Parietal lobe (tissue), 2 donors: ENCODE measurements at places on chromosomes 1 and 21. TPM values are rescaled to one million over a fixed set of nuclear protein-coding genes. Genes with fewer than 3 reads are reported as not detected.

The ZMYND12 gene
- 0.63 TPM for total RNA-seq

The ZNF695 gene
- total RNA-seq = 11.9 TPM

The SLC1A7 gene
- total RNA-seq = not detected

The CD1E gene
- total RNA-seq = not detected

The COL6A1 gene
- 56.7 TPM for total RNA-seq

The SYCP1 gene
- not detected for total RNA-seq

The ZNF436 gene
- 74.2 TPM for total RNA-seq

The RBM11 gene
- 12.8 TPM for total RNA-seq

The RO60 gene
- total RNA-seq = 341 TPM

The TAL1 gene
- 0.94 TPM for total RNA-seq

The ATXN7L2 gene
- total RNA-seq = 9.4 TPM

The SH2D5 gene
- total RNA-seq = 0.31 TPM

The TEKT2 gene
- 23.8 TPM for total RNA-seq

The NOS1AP gene
- total RNA-seq = 16.6 TPM

The BSDC1 gene
- 94.8 TPM for total RNA-seq

The C4BPA gene
- total RNA-seq = not detected

The IGSF5 gene
- total RNA-seq = 0.94 TPM

The PTPN7 gene
- not detected for total RNA-seq

The DUSP10 gene
- 5.3 TPM for total RNA-seq

The MPZ gene
- total RNA-seq = 2.2 TPM

The RGSL1 gene
- total RNA-seq = not detected

The TMPRSS15 gene
- not detected for total RNA-seq
